ENCODE measurements at places on chromosomes 12 and 14.
A peak's percentile ranks its signal among the peaks of the same experiment; 100 is the strongest.

DNA sequence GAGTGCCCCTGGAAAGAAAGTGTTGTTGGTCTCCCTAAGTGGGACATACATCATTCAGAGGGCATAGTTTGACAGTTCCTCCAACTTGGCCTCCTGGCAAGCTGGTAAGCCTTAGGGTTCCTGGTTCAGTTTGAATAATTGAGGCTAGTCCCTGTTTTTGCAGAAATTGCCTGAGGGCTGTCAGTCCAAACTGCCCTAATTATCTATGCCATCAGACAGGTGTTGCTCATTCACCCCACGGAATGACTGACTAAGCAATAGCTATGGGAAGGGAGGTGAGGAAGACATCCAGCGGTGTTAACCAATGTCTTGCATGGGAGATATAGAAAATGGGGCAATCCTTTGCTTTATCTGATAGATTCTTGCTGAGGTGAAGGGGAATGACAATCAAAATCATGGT lies 37.6 kb downstream of the SPTSSA start:
- no peak for DNase-seq

- DNase-seq, result no peak
Observed at GRCh38 chr14:55053500-55053899, 2.1 kb downstream of the MAPK1IP1L start.

DNA sequence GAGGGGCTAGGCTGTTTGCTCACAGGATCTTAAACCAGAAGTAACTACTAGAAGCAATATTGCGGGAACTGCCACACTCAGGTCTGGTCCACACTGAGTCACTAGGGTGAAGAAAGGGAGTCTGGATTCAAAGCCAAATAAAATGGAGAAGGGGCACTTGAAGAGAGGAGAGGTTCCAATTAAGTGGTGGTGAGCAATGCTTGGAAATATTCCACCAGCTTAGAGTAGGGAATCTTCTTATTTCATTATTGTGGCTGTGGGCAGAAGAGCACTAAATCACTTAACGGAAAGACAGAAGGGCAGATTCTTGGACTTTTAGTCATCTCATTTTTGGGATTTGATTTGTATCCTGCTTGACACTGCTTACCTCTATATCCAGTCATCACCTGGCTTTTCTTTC lies 48.6 kb upstream of the PPP1R12A start:
- DNase-seq, result no peak

DNA sequence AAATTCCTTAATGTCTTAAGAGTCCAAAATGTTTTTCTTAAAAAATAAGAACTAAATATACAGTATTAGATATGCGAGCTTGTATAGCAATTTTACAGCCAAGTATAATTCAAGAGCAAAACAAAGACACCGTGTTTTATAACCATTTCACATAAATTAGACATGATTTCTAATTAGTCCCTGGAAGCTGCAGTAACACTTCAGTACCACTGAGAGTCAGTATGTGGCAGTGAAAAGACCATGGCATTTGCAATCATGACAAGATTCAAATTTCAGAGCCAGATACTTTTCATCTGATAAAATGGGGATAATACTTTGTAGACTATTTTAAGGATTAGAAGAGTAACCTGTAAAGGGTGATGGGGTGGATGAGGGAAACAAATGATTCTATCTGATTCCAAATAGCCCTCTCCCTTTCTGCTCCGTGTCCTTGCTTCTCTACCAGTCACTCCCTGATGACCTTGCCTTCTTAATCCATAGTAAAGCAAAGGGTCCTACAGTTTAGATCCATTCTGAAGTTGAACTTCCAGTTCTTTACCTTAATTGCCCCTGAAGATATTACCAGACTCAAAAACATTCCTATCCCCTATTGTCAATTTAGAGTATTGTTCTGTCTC lies 145.4 kb upstream of the ABCD2 start:
- no peak for DNase-seq

- DNase-seq, result no peak
Observed at GRCh38 chr12:99746538-99746937, 99.0 kb downstream of the GARIN6 start.

DNA sequence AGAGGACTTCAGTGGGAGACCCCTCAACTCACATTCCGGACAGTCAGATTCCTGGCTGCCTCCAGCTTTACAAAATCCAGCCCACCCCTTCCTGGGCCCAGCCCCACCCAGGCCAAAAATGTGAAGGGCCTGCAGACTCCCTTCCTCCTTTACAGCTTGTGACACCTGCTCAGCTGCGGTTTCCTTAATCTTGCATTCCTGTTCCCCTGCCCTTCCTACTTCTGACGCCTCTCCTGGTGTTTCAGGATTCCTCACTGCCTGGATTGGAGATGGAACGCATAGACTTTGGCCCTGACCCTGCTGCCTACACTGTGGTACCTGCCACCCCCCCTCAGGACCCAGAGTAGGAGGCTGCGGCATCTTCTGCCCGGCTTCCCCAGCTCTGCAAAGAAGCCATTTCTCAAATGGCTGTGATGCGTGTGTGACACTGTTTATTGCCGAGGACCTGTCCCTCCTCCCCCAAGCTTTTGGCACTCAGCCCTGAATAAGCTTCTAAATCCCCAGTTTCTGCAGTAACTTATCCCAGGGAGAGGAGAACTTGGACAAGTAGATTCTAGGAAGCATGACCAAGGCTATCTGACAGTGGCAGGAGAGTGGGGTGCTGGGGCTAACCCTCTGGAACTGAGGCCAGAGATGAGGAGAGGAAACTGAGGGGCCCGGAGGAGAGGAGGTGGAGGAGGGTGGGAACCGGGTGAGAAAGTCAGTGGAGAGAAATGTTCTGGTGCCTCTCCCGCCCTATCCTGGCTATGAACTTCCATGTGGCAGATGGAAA lies 24.9 kb upstream of the BCDIN3D start:
- peak; percentile 21 for DNase-seq

- DNase-seq, result no peak
Observed at GRCh38 chr14:73776194-73776537, 62.0 kb upstream of the PNMA1 start.

GRCh38 chr12:124389138-124389724 lies 94.3 kb downstream of the RFLNA start:
- peak; percentile 74 for DNase-seq

DNA sequence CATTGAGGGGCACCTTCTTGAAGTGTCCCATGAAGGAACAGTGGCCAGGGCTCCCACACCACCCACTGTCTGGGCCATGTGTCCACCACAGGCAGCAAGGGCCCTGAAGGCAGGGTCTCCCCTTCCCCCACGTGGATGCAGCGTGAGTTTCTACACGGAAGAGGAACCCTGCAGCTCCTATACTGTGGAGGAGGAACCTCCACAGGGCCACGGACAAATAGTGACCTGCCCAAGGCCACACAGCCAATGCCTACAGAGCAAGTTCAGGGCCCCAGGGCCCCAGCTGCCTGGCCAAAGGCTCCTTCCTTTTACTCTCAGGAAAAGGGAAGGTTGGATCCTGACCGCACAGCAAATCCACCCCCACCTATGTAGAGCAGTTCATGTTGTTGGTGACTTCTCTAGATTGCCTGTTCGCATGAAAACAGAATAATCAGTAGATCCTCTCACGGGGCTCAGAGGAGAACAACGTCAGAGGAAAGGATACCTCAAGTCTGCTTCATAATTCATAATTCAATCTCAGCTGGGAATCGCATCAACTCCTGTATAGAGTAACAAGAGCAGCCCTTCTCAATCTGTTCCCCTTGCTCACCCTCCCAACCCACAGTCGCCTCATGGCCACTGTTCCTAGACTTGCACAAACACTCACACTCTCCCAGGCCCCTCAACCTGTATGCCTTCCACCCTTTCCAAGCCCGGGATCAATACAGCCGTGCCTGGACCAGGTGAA lies 11.1 kb upstream of the KRT73 start:
- peak; percentile 15 for DNase-seq

GRCh38 chr12:49144384-49144783 lies 13.2 kb upstream of the TUBA1B start:
- DNase-seq, result no peak

DNA sequence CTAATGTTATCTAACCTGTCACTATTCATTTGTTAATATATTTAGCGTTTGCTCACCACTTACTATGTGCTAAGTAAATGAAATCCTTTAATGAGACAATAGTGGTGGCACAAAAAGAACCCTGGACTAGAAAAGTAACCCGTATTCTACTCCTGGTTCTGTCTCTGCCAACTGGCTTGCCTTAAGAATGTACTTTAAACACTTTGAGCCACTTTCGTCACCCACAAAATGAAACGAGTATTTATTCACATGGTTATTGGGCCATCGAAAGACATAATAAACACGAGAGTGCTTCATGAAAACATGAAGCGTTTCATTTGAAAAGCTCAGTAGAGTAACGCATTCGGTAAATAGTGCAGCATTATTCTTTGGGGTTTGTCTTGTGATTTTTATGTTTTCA lies 254.7 kb downstream of the EGLN3 start:
- DNase-seq, result no peak

DNA sequence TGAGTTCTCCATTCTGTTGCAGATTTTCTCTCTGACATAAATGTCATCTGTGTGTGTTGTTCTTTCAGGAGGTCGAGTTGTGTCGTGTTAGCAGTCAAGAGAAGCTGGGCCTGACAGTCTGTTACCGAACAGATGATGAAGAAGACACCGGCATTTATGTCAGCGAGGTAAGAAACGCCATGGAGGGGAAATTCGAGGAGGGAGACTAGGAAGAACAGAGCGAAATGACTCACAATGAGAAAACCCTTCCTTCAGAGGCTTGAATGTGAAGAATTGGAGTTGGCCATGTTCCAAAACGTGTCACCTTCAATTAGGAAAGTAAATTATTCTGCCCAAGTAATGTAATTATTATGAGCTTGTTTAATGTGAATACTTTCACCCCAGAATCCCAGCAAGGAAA lies 364.5 kb downstream of the PDZRN4 start:
- no peak for DNase-seq

DNA sequence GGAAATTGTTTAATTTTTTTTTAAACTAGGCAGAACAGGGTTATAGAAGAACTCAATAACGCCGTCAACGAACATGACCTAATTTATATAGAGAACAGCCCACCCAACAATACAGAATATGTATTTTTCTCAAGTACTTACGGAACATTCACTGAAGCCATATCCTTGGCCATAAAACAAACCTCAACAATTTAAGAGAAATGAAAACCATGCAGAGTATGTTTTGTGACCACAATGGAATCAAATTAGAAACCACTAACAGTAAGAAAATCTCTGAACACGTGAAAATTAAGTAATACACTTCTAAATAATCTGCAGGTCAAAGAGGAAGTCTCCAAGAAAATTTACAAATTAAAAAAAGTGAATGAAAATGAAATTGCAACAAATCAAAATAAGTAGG lies 9.4 kb downstream of the SART3 start:
- no peak for DNase-seq

- no peak for DNase-seq
Observed at GRCh38 chr14:72665259-72665658, 228.6 kb downstream of the DPF3 start.

- peak; percentile 41 for DNase-seq
Observed at GRCh38 chr12:5889381-5890047, 55.5 kb downstream of the ANO2 start.

DNA sequence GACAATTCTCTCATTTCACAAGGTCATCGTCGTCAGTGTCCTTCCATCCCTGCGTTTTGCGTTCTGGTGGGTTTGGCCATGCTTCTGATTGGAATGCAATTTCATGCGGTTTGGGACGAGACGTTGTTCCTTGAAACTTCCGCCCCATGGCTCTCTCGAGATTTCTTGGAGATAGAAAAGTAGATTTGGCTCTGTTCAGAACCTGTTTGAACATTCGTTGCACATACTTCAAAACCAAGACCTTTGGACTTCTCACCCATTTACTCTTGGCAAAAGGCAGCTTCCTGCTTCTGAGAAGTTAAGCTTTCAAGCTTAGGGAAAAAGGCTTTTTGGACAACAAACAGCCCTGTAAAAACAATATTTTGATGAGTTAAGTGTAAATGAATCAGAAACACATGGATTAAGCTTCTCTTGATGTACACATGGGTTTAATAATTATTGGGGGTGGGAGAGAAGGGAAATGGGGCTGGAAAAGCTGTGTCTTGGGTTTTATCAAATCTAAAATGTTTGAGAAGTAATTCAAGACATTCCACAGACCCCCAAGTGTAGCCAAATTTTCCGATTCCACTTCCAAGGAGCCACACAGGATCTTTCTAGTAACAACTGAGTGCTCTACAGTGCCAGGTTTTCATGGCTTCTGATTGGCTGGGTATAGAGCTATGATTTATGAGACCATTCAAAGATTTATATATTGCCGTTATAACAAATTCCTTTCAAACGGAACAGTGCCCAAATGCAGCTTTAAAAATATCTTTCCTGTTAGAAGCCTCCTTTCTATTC lies 467.2 kb downstream of the MED13L start:
- no peak for DNase-seq

DNA sequence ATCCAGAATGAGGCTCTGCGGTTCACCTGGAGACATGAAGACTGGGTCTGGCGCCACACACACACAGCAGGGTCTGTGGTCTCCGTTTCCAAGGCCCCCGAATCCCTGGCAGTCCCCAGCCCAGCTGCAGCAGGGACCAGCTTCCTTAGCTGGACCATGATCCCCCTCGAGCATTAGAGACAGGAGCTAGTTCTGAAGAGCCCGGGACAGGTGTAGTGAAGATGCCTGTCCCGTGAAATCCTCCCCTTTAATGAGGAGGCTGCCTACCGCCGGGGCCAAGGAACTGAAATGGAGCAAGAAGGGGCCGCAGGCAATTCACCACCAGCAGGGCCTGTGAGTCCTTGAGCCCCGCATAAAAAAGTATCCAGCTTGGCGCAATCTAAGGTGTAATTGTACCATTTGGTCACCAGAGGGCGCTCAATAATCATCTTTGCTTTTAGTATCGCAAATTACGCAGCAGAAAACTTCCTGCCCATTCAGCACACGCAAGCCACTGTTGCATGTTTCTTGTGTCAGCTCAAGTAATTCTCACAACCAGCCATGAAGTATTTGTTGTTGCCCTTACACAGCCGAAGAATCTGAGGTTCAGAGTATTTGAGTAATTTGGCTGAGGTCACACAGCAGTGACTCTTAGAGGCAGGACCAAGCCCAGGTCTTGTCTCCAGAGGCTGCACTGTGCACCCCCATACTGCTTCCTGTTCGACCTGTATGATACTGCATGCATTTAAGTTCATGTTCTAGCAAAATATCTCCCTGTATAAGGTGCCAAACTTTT lies 54.3 kb upstream of the PPP2R5C start:
- DNase-seq, result peak; percentile 83

DNA sequence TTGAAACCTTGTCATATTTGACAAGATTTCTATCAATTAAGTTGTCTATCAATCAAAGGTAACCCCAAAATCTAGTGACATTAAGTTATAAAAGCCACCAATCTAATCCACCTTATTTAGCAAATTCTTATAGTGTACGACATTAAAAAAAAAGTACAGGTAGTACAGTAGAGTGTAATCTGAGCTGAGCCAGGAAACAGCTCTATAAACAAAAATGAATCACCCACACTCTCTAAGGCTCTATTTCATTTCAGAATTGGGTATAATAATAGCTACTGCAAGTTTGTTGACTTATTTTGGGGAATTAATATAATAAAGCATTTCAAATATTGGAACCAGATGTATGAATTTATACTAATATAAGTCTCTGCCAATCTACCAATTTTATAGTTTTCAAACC lies 342.4 kb upstream of the FLRT2 start:
- no peak for DNase-seq

- DNase-seq, result no peak
Observed at GRCh38 chr12:22828066-22828465, 203.1 kb downstream of the ETNK1 start.

- no peak for DNase-seq
Observed at GRCh38 chr12:131902332-131903241, 8.2 kb downstream of the ULK1 start.
